ENCODE measurements at places on chromosomes 1 and 21.

GRCh38 chr1:230029244-230029941, 37.6 kb upstream of the GALNT2 start:
- DNase-seq, result no peak

DNA sequence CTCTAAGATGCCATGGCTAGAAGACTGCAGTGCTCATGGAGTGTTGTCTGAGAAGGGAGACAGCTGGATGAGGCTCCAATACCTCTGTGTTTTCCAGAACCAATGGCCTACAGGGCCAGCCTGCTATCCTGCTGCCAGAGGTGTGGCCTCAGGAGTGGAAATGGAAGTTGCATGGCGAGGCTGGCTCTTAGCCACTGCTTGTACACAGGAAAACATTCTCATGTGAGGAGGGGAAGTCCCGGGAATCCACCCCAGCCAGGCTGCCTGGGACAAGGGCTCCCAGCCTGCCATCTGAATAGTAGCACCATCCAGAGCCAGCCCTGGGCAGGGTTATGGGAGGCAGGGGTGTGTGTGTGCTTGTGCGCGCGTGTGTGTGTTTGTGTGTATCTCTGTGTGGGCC, 56.5 kb downstream of the SDC3 start:
- no peak for DNase-seq

DNA sequence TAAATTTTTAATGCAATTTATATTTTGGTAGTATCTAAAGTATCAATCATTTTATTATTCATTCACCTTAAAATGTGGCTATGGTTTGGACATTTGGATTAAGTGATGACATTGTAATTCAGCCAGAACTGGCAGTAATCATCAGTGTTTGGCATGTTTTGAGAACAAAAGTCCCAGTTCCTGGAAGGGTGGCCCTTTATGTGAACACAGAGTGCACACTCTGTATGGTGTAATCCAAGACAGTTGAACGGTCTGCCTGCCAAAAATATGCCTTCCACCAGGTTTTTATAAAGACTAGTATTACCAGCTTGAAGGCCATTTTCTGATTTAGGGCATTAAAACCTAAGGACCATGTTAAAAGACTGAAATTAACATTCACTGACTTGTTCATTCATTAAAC, 448.7 kb downstream of the LTN1 start:
- DNase-seq, result no peak

- no peak for DNase-seq
Measured at GRCh38 chr1:109873278-109874175, 37.1 kb upstream of the CSF1 start.

GRCh38 chr21:31604591-31605190, 54.8 kb upstream of the SOD1 start:
- DNase-seq, result no peak

- no peak for DNase-seq
Measured at GRCh38 chr1:81264976-81265375, 535.8 kb upstream of the ADGRL2 start.

DNA sequence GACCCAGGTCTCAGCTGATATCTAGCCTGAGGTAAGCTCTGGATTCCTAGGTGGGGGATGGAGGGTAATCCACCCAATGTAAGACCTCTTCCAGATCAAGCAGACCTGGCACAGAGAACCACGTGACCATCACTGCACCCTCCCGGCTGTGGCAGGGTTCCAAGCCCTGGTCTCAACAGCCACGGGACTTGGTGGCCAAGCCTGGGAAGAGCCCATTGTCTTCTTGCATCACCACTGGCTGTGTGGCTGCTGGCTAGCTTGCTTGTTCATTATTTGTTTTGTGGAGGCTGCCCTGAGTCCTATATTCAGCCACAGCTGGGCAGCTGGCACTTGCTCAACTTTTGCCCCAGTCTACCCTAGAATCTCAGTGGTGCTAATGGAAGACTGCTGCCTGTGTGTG, 24.1 kb upstream of the NFASC start:
- no peak for DNase-seq

DNA sequence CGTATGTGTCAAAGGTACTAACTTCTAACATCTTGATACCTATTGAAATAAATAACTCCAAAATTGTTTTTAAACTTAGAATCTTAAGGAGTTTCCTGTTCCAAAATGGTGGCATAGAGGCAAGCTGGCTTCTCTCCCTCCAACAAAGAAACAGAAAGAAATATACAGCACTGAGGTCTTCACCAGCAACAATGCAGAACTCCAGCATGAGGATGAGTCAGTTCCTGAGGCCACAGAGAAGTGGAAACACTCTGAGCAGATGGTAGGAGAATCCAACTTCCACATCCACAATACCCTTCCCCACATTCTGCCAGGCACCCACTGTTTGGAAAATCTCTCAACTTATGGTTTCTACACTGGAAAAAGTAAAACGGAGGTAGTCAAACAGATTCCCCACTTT, 12.2 kb upstream of the PPIH start:
- DNase-seq, result no peak

DNA sequence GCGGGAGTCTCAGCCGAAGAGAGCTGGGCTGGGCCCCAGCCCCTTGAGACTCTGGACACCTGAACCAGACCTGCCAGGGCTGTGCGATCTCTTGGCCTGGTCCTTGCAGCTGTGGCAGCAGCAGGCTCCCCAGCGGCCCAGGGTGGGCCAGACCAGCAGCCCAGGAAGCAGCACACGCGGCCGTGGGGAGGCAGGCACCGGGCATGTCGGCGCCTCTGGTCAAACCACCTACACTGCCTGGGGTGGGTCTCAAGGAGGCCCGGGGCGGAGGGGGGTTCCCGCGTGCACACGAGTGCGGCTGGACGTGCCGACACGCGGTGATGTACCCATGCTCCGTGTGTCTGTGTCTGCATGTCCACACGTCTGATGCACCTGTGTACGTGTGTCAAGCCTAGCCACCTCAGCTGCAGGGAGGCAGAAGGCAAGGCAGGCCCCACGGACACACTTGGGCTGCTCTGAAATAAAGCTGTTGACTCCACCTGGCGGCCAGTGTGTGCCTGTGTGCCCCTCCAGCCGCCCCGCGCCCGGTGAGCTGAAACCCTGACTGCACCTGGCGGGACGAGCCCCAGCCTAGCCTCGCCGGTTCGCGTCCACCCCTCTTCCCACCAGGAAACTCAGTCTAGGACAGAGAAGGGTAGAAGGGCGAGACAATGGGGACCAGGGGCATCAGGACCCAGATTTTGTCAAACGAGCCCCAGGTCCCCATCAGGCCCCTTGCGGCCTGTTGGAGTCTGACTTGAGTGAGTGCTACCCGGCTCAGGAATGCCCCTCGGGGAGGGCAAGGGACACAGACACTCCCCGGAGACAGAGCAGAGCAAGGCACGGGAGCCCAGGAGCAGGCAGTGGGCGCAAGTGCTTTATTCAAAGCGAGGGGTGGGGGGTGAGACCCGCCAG, 11.6 kb downstream of the SCNN1D start:
- no peak for DNase-seq

GRCh38 chr1:35539824-35540261, 17.4 kb downstream of the KIAA0319L start:
- DNase-seq, result no peak

GRCh38 chr1:86846164-86846647, 67.7 kb downstream of the SELENOF start:
- DNase-seq, result no peak

- DNase-seq, result no peak
Measured at GRCh38 chr1:61825393-61825792, 83.1 kb downstream of the PATJ start.

DNA sequence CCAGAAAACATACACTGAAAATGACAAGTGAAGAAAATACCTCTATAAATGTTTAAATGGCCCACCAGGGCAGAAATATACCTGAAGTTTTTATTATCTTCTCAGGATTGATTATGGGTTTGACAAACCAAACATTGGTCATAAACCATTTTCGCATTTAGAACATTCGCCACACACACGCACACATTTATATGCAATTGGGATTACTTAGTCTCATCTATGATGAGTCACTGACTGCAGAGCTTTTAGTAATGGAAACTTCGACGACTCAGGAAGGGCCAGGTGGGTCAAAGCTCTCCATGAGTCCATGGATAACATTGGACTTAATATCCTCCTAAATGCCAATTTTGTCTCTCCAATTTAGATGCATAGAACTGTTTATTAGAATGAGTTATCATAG, 16.9 kb downstream of the NRDC start:
- DNase-seq, result no peak

- no peak for DNase-seq
Measured at GRCh38 chr1:93997756-93998155, 88.5 kb upstream of the GCLM start.

DNA sequence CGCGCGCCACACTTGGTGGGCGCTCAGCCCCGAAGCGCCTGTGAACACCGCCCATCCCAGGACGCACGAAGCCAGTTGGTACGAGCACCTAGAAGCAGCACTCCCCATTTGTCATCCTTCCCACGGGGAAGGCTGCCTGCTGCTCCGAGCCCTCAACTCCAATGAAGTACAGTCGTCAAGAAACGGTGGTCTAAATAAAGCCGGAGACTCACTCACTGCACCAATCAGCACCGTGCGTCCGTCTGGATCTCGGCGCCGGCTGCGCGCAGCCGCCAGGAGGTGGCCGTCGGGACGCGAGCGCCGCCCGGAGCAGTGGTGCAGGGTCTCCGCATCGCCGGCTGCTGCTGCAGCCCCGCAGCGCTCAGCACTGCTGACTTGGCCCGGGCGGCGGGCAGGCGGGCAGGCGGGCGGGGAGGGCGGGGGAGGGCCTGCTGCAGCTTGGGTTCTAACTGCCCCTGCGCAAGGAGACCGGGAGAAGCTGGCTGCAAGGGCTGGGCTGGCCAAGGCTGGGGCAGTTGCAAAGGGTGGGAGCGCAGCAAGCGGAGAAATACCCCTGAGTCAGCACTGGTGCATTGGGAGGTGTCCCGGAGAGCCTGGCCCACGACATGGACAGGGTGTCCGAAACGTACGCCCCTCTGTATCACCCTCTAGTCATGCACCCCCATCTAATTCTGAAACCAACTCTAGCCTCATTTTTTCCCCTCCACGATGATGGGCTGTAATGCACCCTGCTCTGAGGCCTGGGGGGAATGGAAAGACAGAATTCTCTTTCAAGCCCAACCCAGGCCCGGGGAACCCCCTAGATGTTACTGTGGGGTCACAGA, 35.8 kb upstream of the H6PD start:
- no peak for DNase-seq

- DNase-seq, result no peak
Measured at GRCh38 chr21:39630191-39630591, 17.5 kb downstream of the B3GALT5 start.

- no peak for DNase-seq
Measured at GRCh38 chr1:116368241-116368640, 4.8 kb upstream of the ATP1A1 start.

DNA sequence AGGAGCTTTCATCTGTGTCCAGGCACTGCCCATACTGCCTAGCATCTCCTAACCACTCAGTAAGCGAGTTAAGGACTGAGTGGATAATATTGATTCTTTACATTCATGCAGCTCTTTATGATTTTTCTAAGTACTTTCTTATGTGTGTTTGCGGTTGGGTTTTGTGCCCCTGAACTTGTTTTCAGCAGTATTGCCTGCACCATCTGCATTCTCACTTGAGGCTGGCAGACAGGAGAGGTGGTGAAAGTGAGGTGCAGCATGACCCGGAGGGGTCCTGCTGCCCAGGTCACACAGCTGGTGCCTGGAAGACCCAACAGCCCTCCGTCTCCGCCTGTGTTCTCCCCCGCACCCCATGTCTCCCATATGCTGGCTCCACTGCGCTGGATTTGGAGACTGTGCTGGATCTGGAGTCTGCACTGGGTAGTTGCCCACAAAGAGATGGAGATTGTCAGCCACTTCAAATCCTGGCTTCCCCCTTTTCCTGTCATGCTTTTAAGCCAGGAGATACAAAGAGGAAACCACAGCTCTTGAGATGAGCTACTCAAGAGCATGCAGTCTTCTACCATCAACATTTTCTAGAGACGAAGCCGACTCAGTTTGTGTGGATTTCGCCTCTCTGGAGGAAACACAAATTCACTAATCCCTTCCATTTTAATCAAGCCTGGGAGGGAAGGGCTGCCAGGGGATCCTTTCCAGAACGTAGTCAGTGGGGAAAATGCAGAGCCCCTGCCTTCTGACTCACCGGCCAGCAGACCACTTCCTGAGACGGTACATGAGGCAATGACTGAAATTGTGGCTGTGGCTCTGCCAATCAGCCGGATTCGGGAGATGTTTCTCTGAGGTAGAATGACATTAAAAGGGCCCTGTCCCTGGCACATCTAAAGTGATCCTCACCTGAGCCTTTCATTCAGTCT, 71.7 kb upstream of the ANGPTL1 start:
- no peak for DNase-seq

DNA sequence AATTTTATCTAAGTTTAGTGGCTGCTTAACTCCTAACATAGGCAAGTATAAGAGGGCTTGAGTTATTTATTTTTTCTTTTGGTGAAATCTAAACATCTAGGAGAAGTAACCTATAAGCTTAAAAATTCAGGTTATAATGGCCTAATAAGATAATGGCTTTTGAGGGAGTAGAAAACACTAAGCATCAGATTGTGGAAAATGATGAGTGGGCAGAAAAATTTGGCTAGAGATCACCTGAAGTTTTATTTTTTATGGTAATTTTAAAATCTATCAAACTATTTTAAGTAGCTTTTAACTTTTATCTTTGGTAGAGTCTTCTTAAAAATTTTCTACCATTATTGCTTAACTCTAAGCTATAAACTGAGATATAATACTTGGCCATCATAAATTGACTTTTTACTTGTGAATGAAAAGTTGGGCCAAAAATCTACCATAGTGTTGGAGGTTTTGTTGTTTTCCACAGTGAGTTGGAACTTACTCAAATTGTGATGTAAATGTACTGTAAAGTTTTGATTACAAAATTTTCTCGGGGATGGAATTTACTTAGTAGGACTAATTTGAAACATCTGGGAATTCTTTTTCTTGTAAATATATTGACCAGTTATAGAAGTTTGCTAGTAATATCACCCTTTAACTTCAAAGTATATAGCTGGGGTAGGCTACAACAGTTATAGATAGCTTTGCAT, 63.9 kb downstream of the USP25 start:
- DNase-seq, result no peak

DNA sequence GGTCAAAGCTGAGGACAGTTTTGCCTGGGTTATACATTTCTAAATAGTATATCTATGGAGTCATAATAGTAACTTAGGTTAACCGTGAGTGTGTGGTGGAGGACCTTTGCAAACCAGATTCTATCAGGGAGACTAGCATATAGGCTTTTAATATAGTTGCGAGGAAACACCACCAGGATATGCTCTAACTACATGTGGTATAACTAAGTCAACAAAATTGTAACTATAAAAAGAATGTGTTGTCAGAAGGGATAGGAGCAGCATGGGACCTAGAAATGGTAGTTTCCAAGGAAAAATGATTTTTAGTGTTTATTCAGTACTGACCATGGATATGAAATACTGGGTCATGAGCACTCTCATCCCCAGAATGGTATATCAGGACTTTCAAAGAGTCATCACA, 338.1 kb downstream of the TGFB2 start:
- DNase-seq, result no peak

DNA sequence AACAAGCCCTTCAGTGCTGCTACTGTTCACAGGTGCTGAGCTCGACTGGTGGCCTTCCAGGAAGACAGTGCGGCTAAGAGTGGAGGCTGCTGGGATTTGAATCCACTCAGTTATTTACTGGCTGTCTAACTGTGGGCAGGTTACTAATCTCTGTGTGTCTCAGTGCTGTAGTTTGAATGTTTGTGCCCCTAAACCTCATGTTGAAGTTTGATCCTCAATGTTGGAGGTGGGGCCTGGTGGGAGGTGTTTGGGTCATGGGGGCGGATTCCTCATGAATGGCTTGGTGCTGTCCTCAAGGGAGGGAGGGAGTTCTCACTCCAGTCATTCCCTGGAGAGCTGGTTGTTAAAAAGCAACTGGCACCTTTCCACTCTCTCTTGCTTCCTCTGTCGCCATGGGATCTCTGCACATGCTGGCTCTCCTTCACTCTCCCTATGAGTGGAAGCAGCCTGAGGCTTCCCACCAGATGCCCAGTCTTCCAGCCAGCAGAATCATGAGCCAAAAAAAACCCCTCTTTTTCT, 334.8 kb downstream of the RPS6KC1 start:
- no peak for DNase-seq

Measured in activated gamma-delta T cell (primary cell).